Activated naive CD4-positive, alpha-beta T cell (primary cell): ENCODE measurements at places on chromosomes 7 and 10.

DNA sequence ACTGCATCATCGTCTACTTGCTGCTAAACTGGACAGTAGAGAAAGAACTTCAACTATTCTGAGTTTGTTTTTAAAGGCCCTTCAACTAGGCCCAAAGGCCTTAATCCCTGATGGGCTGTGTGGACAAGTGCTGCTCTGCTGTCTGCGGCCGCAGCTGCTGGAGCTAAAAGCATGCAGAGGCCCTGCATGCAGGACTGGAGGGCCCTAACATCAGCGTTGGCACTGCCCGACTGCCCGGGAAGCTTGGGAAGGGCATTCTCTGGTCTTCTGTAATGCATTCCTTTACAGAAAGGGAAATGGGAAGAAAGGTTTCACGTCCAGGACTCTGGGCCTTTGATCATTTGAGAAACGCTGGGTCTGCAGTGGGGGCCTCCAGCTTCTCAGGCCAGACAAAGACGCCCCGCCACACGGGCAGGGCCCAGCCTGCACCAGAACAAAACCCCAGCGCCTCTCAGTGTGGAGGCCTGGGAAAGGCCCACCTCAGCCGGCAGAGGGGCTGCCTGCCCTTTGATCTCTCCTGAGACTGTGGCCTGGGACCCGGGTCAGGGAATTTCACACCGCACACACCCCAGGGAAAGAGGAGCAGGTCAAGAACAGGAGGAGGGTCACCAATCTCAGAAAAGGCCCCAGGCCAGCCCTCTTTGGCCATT is 229.3 kb downstream of the DNAJB6 start:
- DNase-seq: no peak

- no peak for DNase-seq
Measured at GRCh38 chr7:139687980-139688632, 89.7 kb downstream of the HIPK2 start.

GRCh38 chr10:70650718-70651117 is 21.6 kb upstream of the ADAMTS14 start:
- no peak for DNase-seq

GRCh38 chr7:40299097-40299496 is 164.3 kb downstream of the SUGCT start:
- no peak for DNase-seq

- DNase-seq: no peak
Measured at GRCh38 chr10:43217563-43218205, 49.2 kb downstream of the RASGEF1A start.

DNA sequence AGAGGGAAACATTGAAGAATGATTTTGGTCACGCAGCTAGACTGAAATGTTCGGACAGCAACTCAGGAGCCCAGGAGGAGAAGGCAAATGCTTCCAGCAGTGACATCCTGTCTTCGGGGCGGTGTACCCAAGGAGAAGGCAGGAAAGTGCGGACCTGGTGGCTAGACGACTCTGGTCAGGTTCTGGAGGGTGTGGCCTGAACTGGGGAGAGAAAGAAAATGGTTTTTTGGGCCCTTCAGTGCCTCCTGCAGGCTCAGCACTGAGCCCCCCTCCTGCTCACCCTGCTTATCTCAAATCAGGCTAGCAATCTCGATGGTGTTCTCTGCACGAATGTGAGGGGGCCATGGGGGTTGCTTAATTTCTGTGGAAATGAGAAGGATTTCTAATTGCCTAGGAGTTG is 26.7 kb upstream of the TARP start:
- no peak for DNase-seq

DNA sequence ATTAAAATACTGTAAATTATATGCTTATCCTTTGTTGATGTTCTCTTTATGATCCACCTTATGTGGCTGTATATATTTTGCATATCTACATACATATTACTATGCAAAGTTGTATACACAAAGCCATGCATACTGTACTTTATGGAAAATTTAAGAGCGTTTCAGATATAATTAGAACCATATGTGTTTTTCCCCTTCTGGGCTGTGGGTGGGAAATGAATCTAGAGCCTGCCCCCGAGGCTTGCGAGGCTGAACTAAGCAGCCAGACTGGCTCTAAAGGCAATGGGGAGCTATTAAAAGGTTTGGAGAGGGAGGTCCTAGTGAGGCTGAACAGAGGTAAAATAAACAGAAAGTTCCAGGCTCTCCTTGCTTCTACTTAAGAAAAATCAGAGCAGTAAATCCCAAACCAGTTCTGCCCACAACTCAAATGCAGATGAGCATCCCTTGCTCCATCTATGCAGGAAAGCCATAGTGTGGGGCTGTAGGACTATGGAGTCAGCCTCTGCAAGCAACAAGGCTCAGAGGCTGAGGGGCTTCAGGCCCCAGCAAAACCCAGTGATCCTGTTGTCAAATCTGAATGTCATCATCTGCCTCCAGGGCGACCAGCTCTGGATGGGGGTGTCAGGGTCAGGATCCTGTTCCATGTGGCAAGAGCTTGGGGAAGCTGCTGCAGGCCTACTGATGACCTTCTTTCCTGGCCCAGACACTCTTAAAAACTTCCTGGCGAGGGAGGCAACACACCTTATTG is 14.1 kb upstream of the DDIT4 start:
- DNase-seq: no peak

DNA sequence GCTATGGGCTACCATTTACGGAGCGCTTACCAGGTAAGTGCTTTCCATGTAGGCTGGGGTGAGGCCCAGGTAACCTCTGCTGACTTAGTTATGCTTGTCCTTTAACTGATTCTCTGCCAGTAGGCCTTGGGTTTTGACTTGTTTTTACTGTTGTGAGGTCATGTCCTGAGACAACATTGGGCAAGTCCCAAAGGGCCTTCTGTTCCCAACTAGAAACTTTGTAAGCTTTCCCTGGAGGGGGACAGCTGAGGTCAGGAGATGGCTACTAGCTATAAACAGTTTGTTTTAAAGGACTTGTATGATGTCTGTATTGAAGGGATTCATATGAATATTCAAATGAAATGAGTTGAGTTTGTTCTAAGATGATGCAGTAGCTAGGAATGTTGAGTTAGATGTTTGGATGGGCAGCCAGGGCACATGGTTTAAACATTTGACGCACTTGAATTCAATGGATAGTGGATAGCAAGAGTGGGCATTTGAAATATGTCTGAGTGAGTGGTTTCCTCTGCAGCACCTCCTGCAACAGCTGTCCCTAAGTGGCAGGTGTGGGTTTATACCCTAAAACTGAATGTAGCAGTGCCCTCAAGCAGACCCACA is 10.0 kb upstream of the SGPL1 start:
- DNase-seq: no peak

- no peak for DNase-seq
Measured at GRCh38 chr7:87948371-87948770, 14.3 kb downstream of the ADAM22 start.

GRCh38 chr7:42023262-42023661 is 213.7 kb downstream of the GLI3 start:
- no peak for DNase-seq

- no peak for DNase-seq
Measured at GRCh38 chr7:1368682-1369571, 90.3 kb downstream of the MICALL2 start.

DNA sequence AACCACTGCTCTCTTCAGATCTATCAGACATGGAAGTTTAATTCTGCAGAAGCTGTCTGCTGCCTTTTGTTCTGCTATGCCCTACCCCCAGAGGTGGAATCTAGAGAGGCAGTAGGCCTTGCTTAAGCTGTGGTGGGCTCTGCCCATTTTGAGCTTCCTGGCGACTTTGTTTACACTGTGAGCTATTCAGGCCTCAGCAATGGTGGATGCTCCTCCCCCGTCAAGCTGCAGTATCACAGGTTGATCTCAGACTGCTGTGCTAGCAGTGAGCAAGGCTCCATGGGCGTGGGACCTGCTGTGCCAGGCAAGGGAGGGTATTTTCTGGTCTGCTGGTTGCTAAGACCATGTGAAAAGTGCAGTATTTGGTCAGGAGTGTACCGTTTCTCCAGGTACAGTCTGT is 45.1 kb upstream of the CDK14 start:
- no peak for DNase-seq

- no peak for DNase-seq
Measured at GRCh38 chr10:121753726-121754476, 155.7 kb upstream of the FGFR2 start.

GRCh38 chr10:49619613-49620012 is 5.8 kb downstream of the CHAT start:
- no peak for DNase-seq

- no peak for DNase-seq
Measured at GRCh38 chr7:9091282-9091681, 657.9 kb downstream of the NXPH1 start.
